ENCODE measurements at places on chromosomes 6 and 20.

GRCh38 chr6:99121748-99122147 is 174.0 kb upstream of the FBXL4 start:
- DNase-seq: no peak

DNA sequence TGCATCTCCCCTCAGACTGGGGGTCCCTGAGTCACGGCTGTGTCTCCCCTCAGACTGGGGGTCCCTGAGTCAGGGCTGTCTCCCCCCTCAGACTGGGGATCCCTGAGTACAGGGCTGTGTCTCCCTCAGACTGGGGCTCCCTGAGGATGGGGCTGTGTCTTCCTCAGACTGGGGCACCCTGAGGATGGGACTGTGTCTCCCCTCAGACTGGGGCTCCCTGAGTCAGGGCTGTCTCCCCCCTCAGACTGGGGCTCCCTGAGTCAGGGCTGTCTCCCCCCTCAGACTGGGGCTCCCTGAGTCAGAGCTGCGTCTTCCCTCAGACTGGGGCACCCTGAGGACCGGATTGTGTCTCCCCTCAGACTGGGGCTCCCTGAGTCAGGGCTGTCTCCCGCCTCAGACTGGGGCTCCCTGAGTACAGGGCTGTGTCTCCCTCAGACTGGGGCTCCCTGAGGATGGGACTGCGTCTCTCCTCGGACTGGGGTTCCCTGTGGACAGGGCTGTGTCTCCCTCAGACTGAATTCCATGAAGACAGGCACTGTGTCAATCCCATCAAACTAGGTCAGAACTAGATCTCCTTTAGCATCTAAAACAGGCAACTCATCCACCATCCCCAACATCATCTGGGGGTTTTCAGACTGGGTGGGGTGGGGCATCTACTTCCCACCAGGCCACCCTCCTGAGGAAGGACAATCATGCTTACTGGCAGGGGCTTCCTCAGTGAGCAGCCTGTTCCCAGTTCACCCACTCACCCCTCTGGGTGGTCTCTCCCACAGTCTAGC is 60.7 kb downstream of the MRPL14 start:
- no peak for DNase-seq

GRCh38 chr6:100517106-100517505 is 52.4 kb upstream of the SIM1 start:
- no peak for DNase-seq

- DNase-seq: no peak
These were observed 90.4 kb downstream of the CARMIL1 start for GRCh38 chr6:25369433-25370177.

DNA sequence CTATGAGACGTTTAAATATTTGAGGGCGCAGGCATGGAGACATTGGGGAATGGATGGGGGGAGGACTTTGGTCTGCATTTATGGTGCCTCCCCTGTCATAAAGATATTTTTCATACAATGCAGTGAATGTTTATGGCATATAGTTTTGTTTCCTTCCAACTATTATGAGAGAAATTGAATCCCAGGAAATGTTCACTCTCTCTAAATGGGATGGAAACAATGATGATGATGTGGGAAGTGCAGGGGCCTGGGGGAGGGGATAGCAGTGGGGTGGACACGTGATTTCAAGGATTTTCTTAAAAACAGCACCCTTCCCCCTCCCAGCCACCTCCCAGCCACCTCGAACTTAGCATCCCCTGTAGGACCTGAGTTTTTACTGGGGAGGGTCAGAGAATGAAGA is 69.9 kb downstream of the TOX2 start:
- no peak for DNase-seq

DNA sequence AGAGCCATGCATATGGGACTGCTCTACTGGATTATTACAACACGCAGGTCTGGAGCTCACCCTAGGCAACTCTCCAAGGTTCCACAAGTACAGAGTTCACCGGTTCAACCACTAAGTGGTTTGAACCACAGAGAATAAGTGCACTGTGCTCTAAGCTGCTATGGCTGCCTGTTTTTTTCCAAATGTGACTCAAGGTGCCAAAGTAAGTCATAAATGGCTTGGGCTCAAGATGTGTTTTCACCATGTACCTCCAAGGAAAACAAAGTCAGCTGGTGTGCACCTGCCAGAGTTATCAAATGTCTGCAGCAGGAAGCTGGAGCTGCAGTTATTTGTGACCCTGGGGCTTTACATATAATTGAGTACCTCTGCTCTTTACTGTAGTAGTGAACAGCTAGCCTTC is 76.7 kb downstream of the PREP start:
- peak; percentile 84 for DNase-seq

GRCh38 chr20:50930976-50931305 is 296 bp downstream of the ADNP start:
- no peak for DNase-seq

DNA sequence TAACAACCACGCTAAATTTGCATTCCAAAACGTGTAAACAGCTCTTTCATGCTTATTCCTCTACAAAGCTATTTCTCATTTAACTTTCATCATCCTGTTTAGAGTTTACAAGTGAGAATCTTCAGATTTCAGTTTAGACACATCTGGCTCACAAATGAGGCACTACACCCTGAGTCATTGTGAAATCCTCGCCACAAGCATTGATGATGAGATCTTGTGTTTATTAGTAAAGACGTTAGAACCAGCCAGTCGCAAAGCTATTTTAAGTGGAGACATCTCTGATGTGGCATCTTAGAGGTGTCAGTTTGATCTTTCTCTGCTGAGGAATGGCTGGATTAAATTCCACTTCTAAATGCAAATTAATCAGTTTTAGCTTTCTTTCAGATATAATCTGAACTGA is 8.3 kb upstream of the ISM1 start:
- DNase-seq: peak; percentile 83

DNA sequence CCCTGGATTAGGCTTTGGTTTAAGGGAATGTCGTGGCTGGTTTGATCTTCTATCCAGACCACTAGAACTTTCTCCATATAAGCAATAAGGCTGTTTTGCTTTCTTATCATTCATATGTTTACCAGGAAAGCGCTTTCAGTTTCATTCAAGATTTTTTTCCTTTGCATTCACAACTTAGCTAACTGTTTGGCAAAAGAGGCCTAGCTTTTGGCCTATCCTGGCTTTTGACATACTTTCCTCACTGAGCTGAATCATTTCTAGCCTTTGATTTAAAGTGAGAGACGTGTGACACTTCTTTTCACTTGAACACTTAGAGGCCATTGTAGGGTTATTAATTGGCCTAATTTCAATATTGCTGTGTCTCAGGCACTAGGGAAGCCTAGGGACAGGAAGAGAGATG is 1.7 kb upstream of the FAM50B start:
- DNase-seq: no peak

DNA sequence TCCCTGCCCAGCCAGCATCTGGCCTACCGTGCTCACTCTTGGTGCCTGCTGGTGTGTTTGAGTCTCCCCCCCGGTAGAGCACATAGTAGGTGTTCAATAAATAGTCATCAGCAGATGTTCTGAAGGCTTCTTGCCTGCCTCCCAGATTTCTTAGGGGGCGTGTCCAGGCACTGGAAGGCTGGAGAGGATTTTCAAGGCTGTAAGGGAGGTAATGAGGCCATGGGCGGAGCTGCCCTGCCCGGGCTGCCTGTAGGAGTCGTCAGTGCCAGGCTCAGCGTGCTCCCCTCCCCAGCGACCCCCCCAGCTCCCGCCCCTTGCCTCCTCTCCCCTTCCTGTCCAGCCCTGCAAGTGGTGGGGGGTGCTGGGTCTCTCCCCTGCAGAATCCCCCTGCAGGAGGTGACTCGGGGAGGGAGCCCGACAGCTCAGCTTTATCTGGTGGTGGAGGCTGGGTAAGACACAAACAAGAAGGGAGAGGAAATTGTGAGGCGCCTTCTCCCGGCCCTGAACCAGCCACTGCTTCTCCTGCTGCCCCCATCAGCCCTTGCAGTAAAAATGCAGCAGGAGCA is 55.9 kb downstream of the BCAS4 start:
- no peak for DNase-seq

GRCh38 chr20:47296950-47297349 is 59.5 kb downstream of the ZMYND8 start:
- DNase-seq: no peak

GRCh38 chr6:3910106-3910663 is 61.0 kb downstream of the FAM50B start:
- DNase-seq: no peak

DNA sequence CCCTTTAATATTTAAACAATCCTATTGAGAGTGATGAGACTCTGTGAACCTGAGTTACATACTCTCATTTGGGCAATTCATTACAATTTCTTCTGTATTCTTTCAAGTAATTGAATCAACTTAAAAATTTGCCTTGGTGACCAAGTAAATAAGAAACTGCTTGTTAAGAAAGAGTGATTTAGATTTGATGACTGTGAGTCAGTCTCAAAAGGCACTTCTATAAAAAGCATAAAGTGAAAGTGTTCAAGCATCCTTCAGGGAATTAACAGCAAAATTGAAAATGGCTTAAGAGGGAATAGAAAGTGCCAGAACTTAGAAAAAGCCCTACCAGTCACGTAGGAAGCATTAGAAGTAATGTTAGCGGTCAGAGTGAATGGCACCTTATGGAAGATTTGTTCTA is 654.7 kb downstream of the EPM2A start:
- no peak for DNase-seq

GRCh38 chr20:47392015-47392720 is 35.7 kb upstream of the ZMYND8 start:
- peak; percentile 97 for DNase-seq

- no peak for DNase-seq
These were observed 247.9 kb upstream of the GJE1 start for GRCh38 chr6:141884850-141885249.

DNA sequence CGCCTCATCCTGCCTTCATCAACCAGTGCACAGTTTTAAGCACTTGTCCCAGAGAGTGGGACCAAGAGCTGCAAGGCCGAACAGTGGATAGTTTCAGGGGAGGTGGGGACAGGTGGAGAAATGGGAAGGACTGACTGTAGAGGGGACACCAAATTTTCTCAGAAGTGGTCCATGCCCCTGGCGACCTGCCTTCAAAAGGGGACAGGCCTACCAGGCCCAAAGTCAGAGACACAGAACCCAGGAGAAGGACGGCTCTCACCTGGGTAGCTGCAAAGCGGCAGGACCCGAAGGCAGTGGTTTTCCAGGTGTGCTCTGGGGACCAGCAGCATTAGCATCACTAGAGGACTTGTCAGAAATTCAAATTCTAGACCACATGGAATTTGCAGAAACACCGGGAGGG is 5.8 kb downstream of the TFEB start:
- no peak for DNase-seq

DNA sequence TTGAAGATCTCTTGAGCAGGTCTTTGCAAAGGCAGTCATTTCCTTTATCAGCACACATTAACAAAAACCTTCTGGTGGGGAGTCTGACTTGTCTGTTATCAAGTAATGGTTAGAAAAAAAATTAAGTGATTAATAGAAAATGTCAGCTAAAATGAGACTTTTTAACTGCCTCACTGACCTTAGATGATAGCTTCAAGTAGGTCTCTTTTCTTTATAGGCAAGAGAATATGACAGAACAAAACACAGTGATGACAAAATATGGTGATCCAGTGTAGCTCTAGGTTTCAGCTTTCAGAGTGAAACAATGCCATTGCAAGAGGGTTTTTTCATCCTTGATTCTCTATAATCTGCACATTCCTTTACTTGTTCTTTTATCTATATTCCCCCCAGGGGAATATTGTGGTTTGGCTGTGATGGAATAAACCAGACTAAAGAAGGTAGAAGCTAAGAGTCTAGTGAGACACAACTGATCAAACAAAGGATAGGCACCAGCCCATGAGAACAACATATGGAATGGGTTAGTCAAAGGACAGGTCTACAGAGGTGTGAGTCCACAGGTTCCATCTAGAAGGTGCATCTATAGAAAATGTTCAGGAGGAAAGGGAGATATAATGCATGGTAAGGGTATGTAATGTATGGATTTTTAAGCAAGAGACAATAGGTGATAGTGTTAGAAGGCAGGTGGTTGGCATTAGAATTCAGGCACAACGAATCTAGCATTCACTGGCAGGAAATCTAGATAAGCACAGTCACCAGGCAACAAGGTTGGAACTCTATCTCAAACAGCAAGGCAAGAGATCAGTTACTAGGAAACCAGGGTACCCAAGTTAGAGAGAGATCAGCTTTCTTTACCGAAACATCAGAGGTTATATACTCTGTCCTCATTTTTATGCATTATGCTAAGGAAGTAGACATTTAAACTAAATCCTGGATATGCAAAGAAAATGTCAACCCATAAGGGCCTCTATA is 228.9 kb upstream of the SMLR1 start:
- peak; percentile 35 for DNase-seq

DNA sequence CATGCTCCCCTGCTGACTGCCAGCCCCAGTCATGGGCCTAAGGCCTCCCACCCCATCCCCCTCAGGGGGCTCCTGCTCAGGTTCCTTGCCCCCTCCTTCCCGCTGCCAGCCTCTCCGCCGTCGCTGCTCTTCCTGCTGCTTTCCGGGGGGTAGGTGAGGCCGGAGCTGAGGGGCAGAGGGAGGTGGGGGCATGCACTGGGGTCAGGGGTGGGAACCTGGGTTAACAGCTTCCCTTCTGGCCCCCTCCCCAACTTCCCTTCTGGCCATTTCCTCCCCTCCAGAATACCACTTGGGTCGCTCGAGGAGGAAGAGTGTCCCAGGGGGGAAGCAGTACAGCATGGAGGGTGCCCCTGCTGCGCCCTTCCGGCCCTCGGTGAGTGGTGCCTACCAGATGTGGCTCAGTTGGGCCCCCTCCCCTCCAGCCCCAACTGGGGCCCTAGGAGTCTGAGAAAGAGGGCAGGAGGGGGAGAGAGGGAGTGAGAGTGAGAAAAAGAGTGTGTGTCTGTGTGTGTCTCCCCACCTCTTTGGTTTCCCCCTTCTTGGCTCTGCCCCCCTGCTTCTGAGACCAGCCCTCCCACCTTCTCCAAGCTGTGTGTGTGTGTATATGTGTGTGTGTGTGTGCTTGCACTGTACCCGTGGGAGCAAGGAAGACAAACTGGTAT is 12.1 kb downstream of the SYNGAP1 start:
- no peak for DNase-seq

DNA sequence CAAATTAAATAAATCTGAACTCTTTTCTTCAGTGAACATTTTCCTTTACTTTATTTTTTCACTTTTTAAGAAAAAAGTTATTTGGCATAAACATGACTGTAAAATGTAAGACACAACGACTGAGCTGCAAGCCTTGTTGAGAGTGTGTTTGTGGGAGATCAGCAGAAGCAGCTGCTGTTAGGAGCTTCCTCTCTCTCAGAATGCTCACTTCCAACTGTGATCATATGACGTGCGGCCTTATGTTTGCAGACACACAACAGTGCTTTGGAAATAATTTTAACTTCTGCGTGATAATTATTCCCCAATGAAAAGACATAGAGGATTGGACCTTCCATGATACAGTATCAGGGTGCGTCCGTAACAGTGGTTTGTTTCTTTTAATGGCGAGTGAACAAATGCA is 104.0 kb downstream of the ARHGAP18 start:
- DNase-seq: no peak

DNA sequence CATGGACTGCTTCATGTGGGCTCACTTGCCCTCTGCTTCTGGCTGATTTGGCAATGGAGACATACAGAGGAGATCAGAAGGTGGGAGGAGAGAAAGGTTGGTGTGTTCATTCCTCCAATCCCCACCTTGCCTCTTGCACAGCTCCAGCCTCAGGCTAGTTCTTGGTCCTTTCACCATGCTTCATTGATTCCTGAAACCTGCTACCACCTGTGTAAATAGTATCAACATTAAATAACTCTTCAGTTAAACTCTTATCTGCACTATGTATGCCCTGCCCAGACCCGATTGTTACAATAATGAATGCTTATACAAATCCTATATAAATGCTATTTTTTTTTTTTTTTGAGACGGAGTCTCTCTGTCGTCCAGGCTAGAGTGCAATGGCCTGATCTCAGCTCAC is 174.5 kb downstream of the CD83 start:
- no peak for DNase-seq

GRCh38 chr6:40791004-40791403 is 203.8 kb upstream of the LRFN2 start:
- DNase-seq: no peak

All from foreskin fibroblast (primary cell).